G401 (cell line): ENCODE measurements at places on chromosomes 11 and 22. TPM values are rescaled to one million over a fixed set of nuclear protein-coding genes. Genes with fewer than 3 reads are reported as not detected.

DNA sequence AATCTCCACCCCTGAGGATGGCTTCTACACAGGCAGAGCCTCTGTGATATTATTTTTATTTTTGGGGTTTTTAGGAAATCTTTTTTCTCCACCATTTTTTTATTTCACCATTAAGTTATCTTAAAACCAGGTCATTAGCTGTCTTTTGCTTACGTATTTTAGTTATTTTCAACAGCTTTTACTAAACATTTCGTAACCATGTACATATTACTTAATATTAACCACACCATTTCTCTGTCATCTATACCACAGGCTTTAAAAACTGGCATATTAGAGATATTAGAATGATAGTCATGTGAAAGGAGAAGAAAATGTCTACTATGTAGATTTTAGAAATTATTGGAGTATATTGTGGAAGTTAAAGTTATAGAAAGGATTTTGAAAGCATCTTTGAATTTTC lies 37.4 kb downstream of the YAP1 start:
- no peak for DNase-seq

DNA sequence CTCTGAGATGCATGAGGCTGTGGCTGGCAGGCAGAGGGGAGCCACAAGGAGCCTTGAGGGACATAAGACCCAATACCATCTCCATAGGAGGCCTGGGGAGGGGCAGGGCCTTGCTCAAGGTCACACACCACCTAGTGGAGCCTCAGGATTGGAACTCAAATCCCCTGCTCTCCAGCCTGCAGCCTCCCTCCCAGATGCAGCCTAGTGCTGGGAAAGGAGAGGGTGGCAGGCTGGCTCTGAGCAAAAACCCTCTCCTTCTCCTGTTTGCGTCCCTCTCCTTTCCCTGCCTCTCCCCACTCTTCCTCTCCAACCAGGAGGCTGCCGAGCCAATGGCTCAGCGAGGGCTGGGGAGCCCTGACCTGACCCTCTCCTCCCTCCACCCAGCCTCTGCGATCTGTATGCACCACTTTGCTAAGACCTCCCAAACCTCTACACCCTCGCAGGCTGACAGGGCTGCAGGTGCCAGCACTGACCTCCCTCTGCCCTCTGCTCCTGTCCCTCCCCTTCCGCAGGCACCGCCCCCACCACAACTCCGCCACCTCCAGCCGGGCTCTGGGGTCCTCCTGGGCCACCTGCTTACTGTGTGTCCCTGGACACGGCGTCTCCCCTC lies 14.7 kb downstream of the IGLL1 start:
- DNase-seq, result no peak

DNA sequence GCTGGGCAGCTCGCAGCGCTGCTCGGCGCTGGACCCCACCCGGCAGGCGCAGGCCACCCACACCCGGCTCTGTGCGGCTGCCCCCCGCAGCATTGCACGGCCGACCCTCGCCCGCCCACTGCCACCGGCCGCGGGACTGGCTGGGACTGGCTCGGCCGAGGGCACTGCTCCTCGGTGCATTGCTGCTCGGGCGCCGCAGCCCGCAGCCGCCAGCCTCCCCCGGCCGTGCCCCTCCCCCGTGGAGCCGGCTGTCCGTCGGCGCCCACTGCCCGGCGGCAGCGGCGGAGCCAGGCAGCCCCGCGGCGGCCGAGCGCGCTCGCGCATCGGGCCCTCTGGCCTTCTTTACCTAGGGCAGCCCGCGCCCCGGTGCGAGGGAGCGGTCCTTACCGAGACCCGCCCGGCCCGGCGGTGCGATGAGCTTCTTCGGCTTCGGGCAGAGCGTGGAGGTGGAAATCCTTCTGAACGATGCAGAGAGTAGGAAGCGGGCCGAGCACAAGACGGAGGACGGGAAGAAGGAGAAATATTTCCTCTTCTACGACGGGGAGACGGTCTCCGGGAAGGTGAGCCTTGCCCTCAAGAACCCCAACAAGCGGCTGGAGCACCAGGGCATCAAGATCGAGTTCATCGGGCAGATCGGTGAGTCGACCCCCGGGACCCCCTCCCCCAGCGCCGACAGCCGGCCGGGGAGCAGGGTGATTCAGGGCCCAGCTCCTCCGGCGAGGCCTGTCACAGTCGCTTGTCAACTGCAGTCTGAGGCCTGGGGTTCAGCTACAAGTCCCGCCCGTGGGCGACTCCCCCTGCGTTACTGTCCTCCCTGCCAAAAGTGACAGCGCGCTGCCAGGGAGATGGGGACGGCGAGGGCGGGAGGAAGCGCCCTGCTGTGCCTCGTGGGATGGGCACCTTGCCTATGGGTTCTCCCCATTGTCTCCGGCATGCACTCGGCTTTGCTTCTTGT lies 516 bp downstream of the VPS26B start:
- DNase-seq, result peak; percentile 66

DNA sequence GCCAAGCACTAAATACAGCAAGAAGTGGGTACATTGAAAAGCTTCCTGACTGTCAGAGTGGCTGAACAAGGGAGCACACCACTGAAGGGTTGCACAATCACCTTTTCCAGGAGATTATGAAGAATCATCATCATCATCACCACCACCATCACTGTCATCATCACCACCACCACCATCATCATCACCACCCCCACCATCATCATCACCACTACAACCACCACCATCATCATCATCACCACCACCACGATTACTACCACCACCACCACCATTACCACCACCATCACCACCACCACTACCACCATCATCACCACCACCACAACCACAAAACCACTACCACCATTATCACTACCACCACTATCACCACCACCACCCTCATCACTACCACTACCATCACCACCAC lies 147.9 kb upstream of the TBCEL start:
- no peak for DNase-seq

DNA sequence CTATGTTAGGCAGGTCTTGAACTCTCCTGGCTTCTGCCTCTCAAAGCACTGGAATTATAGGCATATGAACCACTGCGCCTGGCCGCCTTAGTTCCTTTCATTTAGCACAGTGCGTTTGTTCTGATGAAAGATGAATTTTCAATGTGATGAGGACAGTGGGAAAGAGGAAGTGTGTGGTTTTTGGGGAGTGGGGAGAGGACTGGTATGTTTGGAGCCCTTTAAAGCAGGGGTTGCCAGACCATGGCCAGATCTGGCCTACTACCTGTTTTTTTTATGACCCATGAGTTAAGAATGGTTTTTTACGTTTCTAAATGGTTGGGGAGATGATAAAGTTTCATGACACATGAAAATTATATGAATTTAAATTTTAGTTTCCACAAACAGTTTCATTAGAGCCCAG lies 12.5 kb downstream of the ATXN10 start:
- DNase-seq, result no peak

DNA sequence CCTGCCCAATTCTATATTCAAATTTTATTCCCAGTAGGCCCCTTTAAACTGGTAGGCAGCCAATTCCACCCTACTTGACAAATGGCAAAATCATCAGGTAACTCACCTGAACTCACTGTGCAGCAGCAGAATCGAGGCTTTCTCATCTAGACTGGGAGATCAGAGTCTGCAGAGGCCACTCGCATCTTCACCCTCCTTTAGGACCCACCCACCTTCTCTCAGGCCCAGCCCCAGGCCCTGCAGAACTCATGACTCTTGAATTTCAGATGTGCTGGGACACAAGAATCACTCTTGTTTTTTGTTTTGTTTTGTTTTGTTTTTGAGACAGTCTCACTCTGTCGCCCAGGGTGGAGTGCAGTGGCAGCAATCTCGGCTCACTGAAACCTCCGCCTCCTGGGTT lies 38.8 kb downstream of the MICAL3 start:
- DNase-seq, result no peak

DNA sequence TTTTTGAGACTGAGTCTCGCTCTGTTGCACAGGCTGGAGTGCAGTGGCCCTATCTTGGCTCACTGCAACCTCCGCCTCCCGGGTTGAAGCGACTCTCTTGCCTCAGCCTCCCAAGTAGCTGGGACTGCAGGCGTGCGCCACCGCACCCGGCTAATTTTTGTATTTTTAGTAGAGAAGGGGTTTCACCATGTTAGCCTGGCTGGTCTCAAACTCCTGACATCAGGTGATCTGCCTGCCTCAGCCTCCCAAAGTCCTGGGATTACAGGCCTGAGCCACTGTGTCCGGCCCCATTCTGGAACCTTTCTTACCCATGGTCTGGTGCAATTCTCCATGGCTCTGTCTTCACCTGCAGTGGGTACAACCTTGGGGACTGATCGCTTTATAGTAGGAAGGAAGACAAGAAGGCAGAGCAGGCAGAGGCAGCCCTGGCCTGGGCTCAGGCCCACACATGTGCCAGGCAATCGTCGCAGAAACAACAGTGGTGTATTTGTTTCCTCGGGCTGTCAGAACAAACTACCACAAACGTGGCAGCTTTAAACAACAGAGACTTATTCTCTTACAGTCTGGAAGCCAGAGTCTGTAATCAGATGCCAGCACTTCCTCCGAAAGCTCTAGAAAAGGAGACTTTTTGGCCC lies 4.0 kb upstream of the PTGDR2 start:
- no peak for DNase-seq

DNA sequence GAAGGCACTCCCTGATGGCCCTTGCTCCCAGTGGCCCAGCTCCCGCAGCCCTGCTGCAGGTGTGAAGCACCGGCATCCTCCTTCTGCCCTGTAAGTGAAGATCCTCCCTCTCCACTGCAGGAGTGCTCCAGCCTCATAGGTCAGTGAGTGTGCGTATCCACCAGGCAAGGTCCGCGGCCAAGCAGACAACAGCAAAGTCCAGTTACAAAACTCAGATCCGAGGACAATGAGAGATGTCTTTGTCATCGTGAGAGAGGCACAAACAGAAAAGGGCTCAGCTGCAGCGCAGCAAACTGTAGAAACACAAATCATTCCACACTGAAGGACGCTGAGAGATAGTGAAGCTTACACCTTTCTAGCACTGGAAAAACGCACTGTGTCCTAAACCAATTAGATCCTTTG lies 46.1 kb downstream of the MYH9 start:
- DNase-seq, result no peak

DNA sequence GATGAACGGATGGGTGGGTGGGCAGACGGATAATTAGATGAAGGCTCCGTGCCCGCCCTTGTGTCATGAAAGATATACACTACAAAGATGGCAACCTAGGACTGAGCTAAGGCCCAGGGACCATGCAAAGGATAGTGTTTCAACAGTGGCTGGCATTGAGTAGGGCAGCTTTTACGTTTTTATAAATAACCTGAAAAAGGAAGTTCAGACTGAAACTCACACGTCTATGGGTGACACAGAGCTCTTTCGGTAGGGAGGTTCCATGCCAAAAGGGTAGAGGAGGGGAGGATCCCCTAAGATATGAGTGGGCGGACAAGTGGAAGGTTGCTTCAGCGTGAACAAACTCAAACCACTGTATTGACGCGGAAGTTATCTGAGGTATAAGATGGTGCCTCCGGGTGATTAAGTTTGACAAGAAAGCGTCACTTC lies 90.5 kb downstream of the UBASH3B start:
- no peak for DNase-seq

Gene APOA4
- total RNA-seq, result not detected in 2 replicates

Gene EXPH5
- total RNA-seq, result 3.6 and 6.5 TPM in 2 replicates

Gene CDHR5
- not detected in 2 replicates for total RNA-seq

Gene IL17REL
- total RNA-seq, result not detected in 2 replicates
